Ovary (tissue), 10 donors: ENCODE measurements at places on chromosomes 13 and 19. TPM values are rescaled to one million over a fixed set of nuclear protein-coding genes. Genes with fewer than 3 reads are reported as not detected.

Gene LGALS4
- 0.69 TPM for total RNA-seq

Gene RASIP1
- total RNA-seq, result 25.1 TPM

DNA sequence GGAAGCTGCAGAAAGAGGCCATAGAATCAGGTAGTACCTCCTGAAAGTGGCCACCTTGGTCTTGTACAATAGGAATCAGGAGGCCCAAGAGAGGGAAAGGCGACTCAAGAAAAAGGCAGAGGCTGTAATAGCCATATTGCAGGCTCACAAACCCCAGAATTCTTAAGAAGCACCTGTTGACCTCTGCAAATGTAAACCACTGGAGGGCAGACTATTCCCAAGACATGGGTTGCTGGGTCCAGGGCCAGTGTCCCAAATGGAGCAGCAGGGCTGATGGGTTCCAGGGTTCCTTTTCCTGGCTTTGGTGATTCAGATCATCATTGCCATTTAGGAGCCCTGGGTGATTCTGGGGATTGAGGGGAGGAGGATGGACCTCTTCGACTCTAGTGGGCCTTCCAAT is 167.6 kb downstream of the B3GLCT start:
- no peaks in the 10 kb centered on the region for H3K36me3 ChIP-seq
- no peak for DNase-seq

GRCh38 chr13:111289251-111289650 is 31.2 kb upstream of the TEX29 start:
- H3K27ac ChIP-seq, result no peak overlapping the region
- no peaks in the 10 kb centered on the region for H3K4me1 ChIP-seq
- H3K27me3 ChIP-seq, result no peaks in the 10 kb centered on the region
- DNase-seq, result no peak
- H3K36me3 ChIP-seq, result no peaks in the 10 kb centered on the region
- no peak overlapping the region for H3K4me3 ChIP-seq

GRCh38 chr19:1760020-1760419 is 6.7 kb downstream of the ONECUT3 start:
- H3K36me3 ChIP-seq, result no peaks in the 10 kb centered on the region
- H3K4me3 ChIP-seq, result no peak overlapping the region
- no peak overlapping the region for H3K27ac ChIP-seq
- H3K27me3 ChIP-seq, result peaks cover 14% of the 10 kb centered on the region

DNA sequence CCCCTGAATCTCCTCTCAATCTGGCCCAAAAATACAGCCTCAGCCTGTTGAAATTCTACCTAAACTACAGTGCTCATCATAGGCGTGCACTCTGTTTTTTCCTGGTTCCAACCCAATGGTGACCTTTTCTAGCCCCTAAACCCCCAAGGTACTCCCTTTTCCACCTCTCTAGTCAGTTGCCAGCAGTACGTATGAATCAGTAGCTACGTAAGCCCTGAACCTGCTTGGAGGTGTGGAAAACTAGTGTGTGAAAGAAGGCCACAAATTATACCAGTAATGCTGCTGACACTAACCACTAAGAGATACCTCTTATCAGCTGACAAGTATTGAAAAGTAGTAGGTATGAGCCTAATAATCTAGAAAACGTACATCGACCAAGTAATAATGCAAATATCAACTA is 60.9 kb downstream of the FOXO1 start:
- H3K4me1 ChIP-seq, result peaks cover 18% of the 10 kb centered on the region
- no peak for DNase-seq
- no peak overlapping the region for H3K4me3 ChIP-seq
- no peak overlapping the region for H3K27ac ChIP-seq
- no peaks in the 10 kb centered on the region for H3K27me3 ChIP-seq

Gene COX7A1
- 74.0 TPM for total RNA-seq

DNA sequence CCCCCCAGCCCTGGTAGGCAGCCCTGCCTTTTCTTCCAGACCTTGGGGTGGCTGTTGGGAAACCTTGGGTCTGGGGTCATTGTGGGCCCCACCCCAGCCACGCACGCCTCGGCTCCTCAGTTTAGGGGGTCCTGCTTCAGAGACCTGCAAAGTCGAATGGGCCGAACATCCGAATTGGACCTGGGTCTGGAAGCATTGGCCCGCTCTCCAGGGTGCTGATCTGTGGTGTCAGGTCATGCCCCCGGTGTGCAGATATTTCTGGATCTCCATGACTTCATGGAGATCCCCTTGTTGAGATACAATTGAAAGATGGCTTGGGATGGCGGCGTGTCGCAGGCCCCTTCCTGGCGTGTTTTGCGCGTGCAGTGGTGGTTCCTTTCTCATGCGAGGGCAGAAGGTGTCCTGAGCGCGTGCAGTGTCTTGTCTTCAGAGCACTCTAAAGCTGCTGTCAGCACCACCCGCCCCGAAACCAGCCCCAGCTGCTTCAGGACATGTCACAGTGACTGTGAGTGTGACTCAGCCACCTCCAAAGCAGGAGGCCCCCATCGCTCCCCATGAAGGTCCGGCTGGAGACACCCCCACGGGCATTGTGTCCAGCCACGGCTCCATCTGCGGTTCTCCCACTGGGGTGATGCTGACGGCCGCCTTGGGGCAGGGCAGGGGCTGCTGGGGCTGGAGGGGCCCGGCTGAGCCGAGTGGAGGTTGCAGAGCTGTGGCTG is 112.7 kb downstream of the KDM4B start:
- DNase-seq, result no peak
- no peaks in the 10 kb centered on the region for H3K36me3 ChIP-seq
- no peak overlapping the region for H3K4me3 ChIP-seq
- no peaks in the 10 kb centered on the region for H3K27me3 ChIP-seq
- no peaks in the 10 kb centered on the region for H3K4me1 ChIP-seq

DNA sequence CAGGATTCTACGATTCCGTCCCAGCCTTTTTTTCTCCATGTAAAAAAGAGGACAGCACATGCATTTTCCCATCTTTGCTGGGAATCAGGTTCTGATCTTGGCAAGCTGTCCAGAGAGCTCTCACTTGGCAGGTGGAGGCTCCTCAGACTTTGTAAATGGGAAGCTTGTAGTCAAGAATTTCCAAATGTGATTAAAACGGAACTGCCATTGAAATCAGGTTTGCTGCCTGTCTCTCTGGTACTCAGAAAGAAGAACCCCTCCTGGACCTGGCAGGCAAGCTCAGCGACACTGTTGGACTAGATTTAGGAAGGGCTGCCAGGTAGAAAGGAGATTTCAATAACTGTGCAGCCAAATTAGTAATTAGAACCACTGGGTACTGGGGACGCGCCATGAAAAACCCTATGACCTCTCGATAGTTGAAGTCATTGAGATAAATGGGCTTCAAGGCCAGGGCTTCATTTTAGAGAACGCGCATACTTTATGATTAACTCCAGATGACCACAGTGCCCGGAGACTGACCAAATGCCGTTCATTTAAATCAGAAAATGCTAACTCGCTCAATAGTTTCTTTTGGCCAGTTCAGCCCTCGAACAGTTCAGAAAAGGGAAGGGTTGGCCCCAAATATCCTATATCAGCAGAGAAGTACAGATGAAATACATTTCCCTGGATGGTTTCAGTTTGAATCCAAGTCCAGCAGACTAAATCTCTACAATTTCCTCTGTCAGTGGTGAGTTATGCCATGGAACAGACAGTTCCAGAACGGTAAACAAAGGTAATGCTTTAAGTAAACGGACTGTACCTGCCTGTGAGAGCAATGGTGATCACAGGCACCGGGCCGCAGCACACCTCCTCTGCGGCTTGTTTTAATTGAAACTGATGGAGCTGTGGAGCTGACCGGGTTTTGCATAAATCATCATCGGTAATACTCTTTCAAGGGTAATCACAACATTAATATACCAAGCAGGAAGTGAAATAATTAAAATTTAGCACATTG is 517.4 kb downstream of the RFC3 start:
- no peaks in the 10 kb centered on the region for H3K36me3 ChIP-seq
- H3K27ac ChIP-seq, result no peak overlapping the region
- no peaks in the 10 kb centered on the region for H3K4me1 ChIP-seq
- DNase-seq, result no peak
- no peak overlapping the region for H3K4me3 ChIP-seq

DNA sequence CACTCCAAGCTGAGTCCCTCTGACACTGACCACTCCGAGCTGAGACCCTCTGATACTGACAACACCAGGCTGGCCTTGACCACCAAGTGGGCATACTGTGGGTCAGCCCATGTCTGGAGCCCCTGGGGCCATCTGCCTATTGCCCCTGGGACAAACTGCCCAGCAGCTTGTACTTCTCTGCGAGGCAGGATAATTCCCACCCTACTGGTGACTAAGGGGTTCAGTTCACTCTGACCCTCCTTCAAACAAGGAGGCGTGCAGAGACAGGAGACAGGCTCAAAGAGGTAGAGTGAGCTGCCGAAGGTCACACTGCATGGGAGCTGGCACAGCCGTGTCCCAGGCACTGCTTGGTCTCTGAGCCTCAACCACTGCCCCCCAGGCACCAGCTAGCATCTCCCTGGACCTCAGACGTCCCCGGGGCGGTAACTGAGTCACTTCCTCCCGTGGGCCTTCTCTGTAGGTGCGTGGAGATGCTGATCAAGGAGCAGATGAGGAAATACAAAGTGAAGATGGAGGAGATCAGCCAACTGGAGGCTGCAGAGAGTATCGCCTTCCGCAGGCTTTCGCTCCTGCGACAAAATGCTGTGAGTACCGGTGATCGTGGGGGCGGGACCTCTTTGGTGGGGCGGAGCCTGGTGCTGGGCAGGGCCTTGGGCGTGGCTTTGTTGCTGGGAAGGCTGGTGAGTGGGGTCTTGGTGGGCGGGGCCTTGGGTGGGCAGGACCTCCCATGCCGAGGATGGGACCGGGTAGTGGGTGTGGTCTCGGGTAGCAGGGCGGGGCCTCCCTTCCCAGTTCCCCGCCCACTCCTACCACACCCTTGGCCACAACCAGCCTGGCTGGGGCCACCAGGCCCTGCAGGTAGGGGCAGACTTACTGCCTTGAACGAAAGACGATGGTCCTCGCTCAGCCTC is 5.8 kb upstream of the USE1 start:
- H3K27ac ChIP-seq, result no peak overlapping the region
- no peak overlapping the region for H3K4me3 ChIP-seq
- no peaks in the 10 kb centered on the region for H3K27me3 ChIP-seq

DNA sequence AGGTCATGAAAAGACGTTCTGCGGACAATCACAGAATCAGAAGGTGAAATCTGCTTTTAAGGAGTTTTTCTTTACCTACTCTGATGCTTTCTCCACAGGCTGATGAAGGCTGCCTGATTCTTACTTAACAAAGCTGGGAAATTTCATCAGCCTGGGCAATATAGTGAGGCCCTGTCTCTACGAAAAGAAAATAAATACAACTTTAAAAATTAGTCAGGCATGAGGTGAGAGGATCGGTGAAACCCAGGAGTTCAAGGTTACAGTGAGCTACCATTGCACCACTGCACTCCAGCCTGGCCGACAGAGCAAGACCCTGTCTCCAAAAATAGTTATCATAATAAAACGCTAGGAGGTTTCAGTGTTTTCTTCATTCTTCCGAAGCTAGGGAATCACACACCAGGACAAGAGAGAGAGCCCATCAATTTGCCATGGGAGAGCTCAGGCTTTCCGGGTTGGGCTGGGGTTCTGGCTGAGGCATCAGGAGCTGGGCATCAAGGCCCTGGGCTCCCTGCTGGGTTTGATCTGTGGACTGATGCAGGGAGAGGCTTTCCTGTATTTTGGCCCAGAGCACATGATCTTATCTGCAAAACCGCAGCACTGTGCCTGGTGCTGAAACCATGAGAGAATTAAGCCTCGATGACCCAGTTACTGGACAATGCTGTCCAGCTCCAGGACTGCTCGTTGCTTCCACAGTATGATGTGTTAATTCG is 25.1 kb upstream of the CEBPG start:
- H3K27ac ChIP-seq, result no peak overlapping the region
- no peak overlapping the region for H3K4me3 ChIP-seq
- H3K36me3 ChIP-seq, result no peaks in the 10 kb centered on the region
- no peaks in the 10 kb centered on the region for H3K4me1 ChIP-seq
- no peaks in the 10 kb centered on the region for H3K27me3 ChIP-seq

Gene CTU1
- 13.5 TPM for total RNA-seq

- peaks cover 3% of the 10 kb centered on the region for H3K27me3 ChIP-seq
- DNase-seq, result peak; percentile 47
- peak overlapping the region; percentile 11 for H3K27ac ChIP-seq
- H3K4me3 ChIP-seq, result peak overlapping the region; percentile 24
- no peaks in the 10 kb centered on the region for H3K36me3 ChIP-seq
- peaks cover 4% of the 10 kb centered on the region for H3K4me1 ChIP-seq
Observed at GRCh38 chr19:45641274-45642105, 2.3 kb upstream of the EML2 start.

DNA sequence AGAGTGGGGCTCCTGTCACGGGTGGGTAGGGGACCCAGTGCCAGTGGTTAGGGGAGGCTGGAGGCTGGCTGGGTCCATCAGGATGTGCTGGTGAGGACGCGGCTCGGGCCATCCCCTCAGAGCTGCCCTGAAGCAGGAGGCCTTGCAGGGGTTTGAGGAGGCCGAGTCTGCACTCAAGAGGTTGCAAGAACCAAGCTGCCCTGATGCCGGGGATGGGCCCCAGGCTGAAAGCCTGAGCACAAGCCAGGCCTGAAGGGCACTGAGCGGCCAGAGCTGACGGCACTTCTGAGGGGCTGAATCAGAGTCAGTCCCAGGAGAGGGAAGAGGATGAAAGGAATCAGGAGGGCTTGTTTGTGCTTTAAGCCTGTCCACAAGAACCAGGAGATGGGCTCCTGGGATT is 92.9 kb downstream of the RGCC start:
- peaks cover 8% of the 10 kb centered on the region for H3K4me1 ChIP-seq
- no peaks in the 10 kb centered on the region for H3K36me3 ChIP-seq

Gene C19orf85
- not detected for total RNA-seq

GRCh38 chr19:49534632-49535385 is 7.0 kb downstream of the RCN3 start:
- no peak overlapping the region for H3K4me3 ChIP-seq
- no peak for DNase-seq
- H3K27ac ChIP-seq, result no peak overlapping the region

DNA sequence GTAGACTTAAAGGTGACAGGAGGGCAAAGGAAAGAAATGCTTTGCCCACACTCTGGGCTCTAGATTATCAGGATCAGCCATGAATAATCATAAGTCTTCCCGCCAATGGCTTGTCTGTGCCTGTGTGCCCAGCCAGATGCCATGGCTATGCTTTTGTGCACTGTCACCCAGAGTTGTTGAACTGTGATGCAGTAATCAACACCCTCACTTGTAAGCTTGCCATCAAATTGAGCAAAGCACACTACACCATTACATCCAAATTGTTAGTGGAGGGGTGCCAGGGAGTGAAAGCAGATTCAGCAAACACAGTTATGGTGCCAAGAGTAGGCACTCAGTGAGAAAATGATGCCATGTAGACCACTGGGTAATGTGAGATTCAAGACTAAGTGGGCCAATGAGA is 845.3 kb upstream of the MIR17HG start:
- H3K27me3 ChIP-seq, result no peaks in the 10 kb centered on the region
- no peaks in the 10 kb centered on the region for H3K4me1 ChIP-seq
- no peak overlapping the region for H3K27ac ChIP-seq
- H3K4me3 ChIP-seq, result no peak overlapping the region
